ENCODE measurements at places on chromosomes 6 and 20. TPM values are rescaled to one million over a fixed set of nuclear protein-coding genes. Genes with fewer than 3 reads are reported as not detected.
A peak's percentile ranks its signal among the peaks of the same experiment; 100 is the strongest.

The NRSN2 gene
- 13.2 TPM for total RNA-seq

- peak; percentile 74 for DNase-seq
Observed at GRCh38 chr20:25136643-25137559, 55.0 kb upstream of the VSX1 start.

DNA sequence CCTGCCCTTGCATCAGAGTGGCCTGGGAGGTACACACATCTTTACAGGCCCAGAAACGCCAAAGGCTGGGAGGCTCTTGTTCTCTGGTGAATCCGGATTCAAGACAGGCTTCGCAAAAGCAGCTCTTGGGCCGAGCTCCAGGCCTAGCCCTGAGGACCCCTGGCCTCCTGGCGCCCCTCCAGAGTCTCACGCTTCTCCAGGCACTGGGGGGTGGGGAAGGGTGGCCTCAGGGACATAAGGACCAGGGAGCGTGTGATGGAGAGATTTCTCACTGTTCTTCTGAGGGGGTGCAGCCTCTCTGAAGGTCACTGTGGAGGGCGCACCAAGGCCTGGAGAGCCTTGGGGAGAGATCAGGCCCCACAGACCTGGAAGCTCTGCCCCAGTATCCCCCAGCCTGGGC is 349.2 kb downstream of the ZFAND3 start:
- no peak for DNase-seq

DNA sequence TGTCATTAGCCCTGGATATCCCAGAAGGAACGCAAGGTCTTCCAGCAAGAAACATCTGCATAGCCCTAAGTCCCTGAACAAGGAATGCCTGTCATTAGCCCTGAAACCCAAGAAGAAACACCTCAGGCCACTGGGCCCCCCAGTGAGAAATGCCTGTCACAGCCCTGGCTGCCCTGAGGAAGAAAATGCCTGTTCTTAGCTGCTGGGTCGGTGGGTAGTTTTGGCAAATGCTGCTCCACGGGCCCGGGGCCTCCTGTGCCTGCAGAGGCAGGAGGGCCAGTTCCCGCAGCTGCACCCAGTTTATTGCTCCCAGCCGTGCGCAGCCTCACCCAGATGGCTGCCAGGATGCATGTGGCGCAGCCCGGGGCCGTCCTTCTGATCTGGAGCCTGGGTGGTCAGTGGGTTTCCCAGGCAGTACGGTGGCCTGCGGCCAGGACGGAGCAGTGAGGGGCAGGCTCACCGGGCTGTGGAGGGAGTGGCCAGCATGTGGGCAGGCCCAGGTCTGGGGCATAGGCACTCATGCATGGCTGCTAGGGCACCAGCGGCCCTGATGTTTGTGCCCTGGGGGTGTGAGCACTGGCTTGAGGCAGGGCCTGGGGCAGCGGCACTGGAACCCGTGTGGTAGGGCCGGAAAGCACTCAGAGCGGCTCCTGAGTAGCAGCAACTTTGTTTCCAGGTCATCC is 219.0 kb downstream of the ERMARD start:
- no peak for DNase-seq
